ENCODE measurements at places on chromosomes 3 and 15. TPM values are rescaled to one million over a fixed set of nuclear protein-coding genes. Genes with fewer than 3 reads are reported as not detected.

GOLGA6L7 gene
- total RNA-seq = not detected

TUSC7 gene
- total RNA-seq = not detected

DNA sequence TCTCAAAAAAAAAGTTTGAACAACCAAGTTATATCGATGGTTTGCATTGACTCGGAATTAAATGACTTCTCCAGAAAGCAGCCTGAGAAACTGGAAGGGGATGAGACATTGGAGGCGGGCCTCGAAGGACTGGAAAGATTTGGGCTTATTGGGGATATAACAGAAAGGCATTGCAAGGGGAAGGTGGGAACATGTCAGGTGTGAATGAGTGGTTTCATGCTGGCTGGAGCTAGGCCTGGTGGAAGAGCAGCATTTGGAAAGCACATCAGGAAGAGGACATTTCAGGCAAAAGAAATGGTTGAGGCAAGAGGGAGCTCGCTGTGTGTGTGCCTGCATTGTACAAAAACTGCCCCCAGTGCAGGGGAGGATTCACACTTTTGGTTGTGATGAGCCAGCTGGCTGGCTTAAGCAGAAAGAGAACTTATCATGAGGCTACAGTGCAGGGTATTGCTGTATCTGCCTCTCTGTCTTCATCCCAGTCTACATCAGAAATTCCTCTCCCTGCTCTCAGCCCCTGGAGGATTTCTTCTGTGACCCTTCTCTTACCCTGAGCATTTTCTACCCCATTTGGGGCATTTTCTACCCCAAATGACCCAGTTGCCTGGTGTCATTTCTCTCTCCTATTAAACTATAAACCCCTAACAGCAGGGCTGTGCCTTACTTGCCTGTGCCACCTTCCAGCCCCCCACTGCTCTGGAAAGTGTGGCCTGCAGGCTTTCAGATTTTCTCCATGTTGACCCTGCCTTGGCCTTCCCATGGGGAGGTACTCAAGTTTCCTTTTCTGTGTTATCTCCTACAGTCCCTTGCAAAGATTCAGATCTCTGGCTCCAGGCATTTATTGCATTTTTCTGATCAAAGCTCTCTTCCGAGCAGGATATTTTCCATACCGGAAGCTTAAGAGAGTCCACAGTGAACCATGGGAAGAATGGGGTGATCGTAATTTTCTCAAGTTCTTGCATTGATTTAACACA, 64.4 kb upstream of the FLNB start:
- no peak for DNase-seq

DNA sequence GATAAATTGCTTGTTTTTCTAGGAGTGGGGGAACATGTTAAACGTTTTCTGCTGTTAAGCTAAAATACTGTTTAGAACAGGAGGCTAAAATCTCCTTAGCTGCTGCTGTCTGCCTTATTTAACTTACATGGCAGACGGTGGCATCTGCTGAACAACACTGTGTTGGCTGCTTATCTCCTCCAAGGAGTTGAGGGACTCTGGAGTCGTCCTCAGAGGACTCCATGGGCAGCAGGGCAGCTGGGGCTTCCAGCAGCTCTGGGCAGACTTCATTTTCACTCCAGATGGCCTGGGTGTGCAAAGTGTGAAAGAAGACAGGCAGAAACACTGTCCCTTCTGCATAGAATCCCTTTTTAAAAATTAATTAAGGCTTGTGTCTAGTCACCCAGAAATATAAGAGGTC, 52.9 kb upstream of the NUDT16 start:
- no peak for DNase-seq

DNA sequence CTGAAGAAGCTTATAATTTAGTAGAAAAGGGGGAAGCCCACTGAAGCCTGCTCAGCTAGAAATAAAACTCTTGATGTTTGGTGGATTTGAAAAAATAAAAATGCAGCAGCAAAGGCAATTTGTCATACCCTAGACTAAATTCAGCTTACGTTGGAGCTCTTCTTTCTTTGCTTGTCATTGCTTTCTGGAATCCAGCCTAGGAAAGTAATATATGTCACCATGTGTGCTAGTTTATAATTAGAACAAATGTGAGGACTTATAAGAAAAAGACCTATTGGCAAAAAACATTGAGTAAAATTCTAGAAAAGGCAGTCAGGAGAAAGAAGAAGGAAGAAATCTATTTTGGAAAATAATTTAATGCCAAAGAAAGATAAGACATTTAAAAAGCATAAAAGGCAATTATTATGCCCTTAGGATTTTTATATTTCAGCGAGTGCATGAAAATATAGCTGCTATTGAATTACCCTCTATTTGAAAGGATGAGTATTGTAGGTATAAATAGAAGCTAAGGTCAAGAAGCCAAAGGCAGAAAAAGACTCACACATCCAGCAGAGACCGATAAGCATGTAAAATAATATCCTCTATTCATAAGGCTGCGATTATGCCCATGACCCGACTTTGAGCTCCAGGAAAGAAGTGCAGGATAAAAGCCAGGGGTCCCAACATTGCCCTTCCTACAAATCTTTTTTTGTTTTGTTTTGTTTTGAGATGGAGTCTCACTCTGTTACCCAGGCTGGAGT, 10.6 kb upstream of the BTBD1 start:
- no peak for DNase-seq

Data from endothelial cell (in vitro differentiated cells).